ENCODE measurements at places on chromosomes 1 and 21. TPM values are rescaled to one million over a fixed set of nuclear protein-coding genes. Genes with fewer than 3 reads are reported as not detected.

PRDX6 gene
- 657 TPM for total RNA-seq

RHCE gene
- not detected for total RNA-seq

SIM2 gene
- 0.34 TPM for total RNA-seq

S100A2 gene
- 2.0 TPM for total RNA-seq

VHLL gene
- total RNA-seq, result not detected

PPIH gene
- total RNA-seq, result 72.8 TPM

DNA sequence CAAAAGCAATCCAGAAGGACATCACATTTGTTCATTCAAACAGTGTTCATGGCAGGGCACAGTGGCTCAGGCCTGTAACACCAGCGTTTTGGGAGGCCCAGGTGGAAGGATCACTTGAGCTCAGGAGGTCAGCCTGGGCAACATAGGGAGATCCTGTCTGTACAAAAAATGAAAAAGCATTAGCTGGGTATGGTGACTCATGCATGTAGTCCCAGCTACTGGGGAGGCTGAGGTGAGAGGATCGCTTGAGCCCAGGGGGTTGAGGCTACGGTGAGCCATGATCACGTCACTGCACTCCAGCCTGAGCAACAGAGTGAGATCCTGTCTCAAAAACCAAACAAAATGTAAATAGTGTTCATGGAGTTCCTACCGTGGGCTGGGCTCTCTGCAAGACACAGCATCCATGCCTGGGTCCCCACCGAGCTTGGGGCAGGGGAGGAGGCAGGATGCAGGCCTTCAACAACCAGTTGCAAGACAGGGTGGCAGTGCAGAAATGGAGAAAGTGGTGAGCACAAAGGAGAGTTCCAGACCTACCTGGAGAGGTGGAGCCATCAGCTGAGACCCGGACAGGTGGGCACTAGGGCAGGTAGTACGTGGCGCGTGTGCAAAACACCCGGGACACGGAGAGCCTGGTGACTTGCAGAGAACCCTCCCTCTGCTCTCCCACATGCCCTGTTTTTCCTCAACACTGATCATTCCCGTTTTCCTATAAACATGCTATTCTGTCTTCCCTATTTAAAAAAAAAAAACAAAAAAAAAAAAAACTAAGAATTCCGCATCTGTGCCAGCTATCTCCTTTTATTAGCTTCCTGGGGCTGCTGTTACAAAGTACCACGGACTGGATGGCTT, 138.9 kb downstream of the TOMM20 start:
- no peak overlapping the region for H3K4me3 ChIP-seq
- no peak overlapping the region for H3K27ac ChIP-seq
- peaks cover 3% of the 10 kb centered on the region for H3K4me1 ChIP-seq
- no peaks in the 10 kb centered on the region for H3K27me3 ChIP-seq
- DNase-seq, result no peak

DNA sequence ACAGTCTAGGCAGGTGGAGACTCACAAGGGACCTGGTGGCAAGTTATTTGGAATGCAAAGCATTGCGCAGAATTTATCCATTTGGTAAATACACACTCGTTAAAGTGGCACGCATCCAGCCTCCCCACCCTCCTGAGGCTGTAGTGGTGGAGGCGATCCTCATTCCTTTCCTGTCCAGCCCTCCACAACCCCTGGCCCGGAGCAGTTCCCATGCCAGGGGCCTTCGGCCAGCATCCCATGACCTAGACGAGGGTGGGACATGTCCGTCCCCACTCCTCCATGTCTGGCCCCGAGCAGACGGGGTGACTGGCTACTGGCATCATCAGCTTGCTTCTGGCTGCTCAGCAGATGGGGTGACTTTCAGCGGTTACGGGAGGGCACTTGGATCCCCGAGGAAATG, 281.5 kb upstream of the VAMP3 start:
- DNase-seq, result no peak
- H3K4me1 ChIP-seq, result 0 out of 2 replicates have a peak, but pooled peaks cover 3% of the 10 kb centered on the region
- no peak overlapping the region for H3K27ac ChIP-seq
- H3K27me3 ChIP-seq, result no peaks in the 10 kb centered on the region
- no peak overlapping the region for H3K4me3 ChIP-seq

- no peak overlapping the region for H3K27ac ChIP-seq
- DNase-seq, result no peak
- H3K27me3 ChIP-seq, result no peaks in the 10 kb centered on the region
- H3K4me1 ChIP-seq, result no peaks in the 10 kb centered on the region
- H3K36me3 ChIP-seq, result 0 out of 2 replicates have a peak, but pooled peaks cover under 1% of the 10 kb centered on the region
These were observed 19.3 kb upstream of the IL22RA1 start for GRCh38 chr1:24162201-24162600.

- H3K27ac ChIP-seq, result no peak overlapping the region
- no peaks in the 10 kb centered on the region for H3K36me3 ChIP-seq
- H3K4me1 ChIP-seq, result peaks cover 9% of the 10 kb centered on the region
- peaks cover 18% of the 10 kb centered on the region for H3K27me3 ChIP-seq
These were observed 297.7 kb downstream of the OMA1 start for GRCh38 chr1:58248791-58249190.

GRCh38 chr1:198333744-198334143, 176.9 kb downstream of the NEK7 start:
- H3K4me3 ChIP-seq, result no peak overlapping the region
- DNase-seq, result no peak
- no peaks in the 10 kb centered on the region for H3K27me3 ChIP-seq
- no peaks in the 10 kb centered on the region for H3K4me1 ChIP-seq

DNA sequence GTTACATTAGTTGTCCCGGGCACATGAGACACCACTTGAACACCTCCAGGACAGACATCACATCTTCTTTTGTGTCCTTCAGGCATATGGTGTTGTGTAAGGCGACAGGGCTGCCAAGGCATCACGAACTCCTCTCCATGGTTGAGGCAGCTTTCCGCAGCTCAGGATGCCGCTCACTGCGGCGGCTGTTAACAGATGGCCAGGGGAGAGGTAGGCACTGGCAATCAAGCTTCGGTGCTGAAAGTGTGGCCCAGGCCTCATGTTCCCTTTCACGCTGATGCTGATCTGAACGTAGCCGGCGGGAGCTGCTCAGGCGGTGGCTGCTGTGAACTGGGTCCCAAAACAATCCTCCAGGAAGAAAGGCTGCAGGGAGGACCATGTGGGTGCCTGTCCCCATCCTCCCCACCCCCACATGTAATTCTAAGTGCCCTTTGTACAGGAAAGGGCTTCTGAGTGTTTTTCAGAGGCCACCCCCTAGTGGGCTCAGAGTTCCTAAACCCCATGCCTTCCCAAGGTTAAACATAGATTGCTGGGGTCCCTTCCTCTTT, 287.1 kb upstream of the AJAP1 start:
- DNase-seq, result no peak
- no peaks in the 10 kb centered on the region for H3K36me3 ChIP-seq
- H3K4me1 ChIP-seq, result no peaks in the 10 kb centered on the region
- H3K27me3 ChIP-seq, result no peaks in the 10 kb centered on the region

DNA sequence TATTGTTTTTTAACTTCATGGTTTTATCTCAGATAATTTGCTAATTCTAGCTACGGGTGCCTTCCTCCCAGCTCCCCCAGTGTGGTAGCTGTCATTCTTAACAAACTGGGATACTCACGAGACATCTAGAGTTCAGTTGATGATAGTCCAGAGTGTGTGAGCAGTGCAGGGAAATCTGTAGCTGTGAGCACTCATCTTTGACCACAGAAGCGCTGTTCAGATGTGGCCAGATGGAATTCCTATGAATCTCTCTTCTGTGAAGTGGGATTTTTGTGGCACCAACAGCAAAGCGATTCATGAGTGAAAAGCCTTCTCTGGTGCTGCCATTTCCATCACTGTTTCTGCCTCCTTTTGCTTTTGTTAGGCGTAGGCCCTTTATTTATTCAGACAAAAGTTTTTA, 125.1 kb downstream of the NFIA start:
- H3K4me1 ChIP-seq, result no peaks in the 10 kb centered on the region
- H3K36me3 ChIP-seq, result no peaks in the 10 kb centered on the region
- H3K27ac ChIP-seq, result no peak overlapping the region
- no peaks in the 10 kb centered on the region for H3K27me3 ChIP-seq
- no peak for DNase-seq

DNA sequence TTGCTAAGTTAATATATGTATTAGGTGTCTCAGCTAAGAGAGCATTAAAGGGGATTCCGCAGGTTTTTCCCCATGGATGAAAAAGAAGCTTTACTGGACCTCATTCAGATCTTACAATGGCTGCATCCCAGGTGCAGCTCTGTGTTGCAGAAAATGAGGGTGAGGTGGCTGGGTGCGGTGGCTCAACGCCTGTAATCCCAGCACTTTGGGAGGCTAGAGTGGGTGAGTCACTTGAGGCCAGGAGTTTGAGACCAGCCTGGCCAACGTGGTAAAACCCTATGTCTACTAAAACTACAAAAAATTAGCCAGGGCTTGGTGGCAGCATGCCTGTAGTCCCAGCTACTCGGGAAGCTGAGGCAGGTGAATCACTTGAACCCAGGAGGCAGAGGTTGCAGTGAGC, 58.5 kb upstream of the MORC3 start:
- no peaks in the 10 kb centered on the region for H3K27me3 ChIP-seq
- no peak overlapping the region for H3K27ac ChIP-seq
- no peak for DNase-seq

Data from H1 (cell line).